OCI-LY7 (cell line): ENCODE measurements at places on chromosomes 3 and 15.

- DNase-seq: no peak
Measured at GRCh38 chr3:194760494-194761137, 74.9 kb downstream of the FAM43A start.

GRCh38 chr3:128081846-128082245, 29.6 kb downstream of the SEC61A1 start:
- DNase-seq: no peak

DNA sequence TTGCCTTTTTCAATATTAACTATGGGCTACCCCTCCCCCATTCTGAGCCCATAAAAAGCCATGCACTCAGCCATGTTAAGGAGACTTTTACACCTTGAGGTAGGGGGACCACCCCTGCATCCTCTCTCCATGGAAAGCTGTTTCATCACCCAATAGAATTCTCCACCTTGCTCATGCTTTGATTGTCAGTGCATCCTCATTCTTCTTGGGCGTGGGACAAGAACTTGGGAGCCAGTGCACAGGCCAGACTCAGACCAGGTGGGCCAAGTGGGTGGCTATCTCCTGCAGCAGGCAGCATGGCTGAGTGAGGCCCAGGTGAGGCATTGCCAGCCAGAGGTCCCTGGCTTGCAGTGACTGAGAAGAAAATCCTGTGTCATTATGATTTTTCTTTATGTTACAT, 357.4 kb upstream of the CDIN1 start:
- peak; percentile 2 for DNase-seq

DNA sequence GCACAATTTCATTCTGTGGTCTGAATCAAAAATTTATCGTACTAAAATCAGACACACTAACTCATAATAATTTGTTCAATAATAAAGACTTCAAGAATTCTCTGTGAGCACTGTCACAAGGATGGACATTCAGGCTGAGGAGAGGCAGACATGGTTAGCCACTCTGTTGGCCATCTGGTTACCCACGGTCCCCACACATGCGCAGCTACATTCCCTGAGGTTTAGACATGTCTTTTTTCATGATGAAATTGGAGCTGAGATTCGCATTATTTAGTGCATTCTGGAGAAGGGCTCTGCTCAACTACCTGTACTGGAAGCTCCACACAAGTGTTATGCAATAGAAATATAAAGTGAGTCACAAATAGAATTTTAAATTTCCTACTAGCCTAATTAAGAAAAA, 156.9 kb downstream of the SUCNR1 start:
- DNase-seq: no peak

DNA sequence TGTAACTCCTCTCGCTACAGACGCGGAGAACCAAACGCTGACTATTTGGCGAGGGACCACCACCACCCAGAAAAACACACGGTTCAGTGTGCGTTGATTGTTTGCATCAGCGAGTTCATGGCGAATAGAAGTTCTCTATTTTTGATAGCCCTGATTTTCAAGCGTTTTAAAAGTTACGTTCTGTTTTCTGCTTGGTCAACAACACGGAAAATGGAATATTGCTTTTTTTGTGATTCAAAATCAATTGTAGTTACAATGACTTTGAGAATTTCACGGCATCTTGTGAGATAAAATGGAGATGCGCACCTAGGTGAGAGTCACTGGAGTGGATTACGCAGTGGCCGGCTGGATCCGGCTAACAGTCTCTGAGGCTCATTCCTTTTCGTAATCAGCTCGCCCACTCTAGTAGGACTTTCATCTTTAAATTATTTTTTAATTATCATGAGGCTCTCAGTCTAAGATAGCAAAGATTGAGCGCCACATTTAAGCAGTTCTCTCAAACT, 54.8 kb downstream of the CCDC54 start:
- no peak for DNase-seq

DNA sequence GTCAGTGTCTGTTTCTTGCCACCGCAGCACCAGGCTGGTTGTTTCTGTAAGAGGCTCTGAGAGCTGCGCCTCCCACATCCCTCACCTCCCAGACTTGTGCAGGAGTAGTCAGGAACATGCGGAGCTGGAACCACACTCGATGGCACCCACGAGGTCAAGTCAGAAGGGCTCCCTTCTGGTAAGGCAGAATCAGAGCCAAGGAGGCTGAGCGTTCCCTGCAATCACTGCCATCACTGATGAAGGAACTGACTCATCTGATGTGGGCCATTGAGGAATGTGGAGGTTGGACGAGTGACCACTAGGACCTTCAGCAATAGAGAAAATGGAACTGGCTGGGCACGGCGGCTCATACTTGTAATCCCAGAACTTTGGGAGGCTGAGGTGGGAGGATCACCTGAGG, 35.7 kb upstream of the BLM start:
- DNase-seq: no peak

- no peak for DNase-seq
Measured at GRCh38 chr15:99978426-99978825, 245.2 kb upstream of the LYSMD4 start.

DNA sequence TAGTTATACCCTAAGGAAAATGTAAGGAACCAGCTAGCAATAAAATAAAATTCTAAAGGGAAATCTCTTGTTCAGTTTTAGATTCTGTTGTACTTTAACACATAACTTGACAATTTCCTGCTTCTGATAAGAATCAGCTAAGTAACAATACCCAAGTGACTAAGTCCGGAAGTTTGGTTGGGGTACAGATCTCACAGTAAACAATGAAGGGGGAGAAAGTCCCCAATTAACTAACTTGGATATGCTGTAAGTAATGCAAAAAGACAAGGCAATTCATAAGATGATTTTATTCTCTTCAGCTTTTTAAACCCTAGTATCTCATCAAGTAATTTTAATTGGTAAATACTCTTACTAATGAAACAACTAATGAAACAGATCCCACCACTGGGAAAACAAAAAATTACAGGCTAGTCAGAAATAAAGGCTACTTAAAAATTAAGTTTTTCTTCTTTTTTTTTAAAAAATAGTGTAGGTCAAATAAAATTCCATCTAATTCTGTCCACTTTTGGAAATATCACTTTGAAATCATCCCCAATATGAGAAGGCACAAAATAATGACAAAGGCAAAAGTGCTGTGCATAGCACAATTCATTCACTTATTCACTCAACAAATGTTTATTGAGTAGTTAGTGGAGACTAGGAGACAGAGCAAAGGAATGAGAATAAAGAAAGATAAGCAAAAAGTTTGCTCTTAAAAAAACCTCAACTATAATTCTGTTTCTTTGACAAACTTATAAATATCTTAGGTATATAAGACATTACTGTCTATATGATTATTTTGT, 37.8 kb upstream of the IL20RB start:
- no peak for DNase-seq

DNA sequence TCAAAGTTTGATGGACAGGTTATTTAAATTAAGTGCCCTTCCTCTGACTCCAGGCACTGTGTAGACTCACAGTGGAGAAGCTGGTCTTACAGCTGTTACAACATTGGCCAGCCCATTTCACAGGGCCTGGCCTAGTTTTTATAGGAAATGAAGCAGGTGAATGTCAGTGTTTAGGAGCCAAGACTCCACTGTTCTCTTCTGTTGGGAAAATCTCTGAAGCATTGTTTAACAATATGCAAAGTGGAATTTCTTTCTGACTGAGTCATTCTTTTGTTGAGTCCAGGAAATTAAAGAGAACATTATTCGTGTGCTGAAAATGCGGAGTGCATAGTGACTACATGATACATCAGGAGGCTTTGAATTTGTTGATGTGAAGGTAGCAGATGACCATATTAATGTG, 64.7 kb downstream of the ARRDC4 start:
- DNase-seq: no peak

GRCh38 chr15:50281427-50281826, 15.9 kb upstream of the HDC start:
- no peak for DNase-seq

GRCh38 chr3:101077361-101078011, 84.3 kb upstream of the ABI3BP start:
- no peak for DNase-seq

DNA sequence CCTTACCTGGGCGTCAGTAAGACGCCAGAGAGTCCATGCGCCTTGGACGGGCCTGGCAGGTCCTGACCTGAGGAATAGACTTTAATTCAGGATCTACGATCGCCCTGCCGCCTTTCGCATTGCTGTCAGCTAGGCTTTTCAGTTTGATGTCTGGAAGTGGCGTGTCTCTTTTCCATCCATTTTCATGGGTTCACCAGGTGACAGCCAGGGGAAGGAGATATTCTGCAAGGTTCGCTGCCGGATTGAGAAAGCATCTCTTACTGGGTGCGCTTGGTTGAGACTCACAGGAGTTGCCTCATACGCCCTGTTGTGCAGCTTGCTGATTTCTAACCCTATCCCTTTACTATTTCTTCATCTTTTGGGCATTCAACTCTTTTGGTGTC, 7.4 kb downstream of the EPHA3 start:
- DNase-seq: no peak
